Stimulated activated CD4-positive, alpha-beta T cell treated with anti-CD3 and anti-CD28 coated beads, Interleukin-4, amount 100 ng/mL, for 4 hours (primary cell): ENCODE measurements at places on chromosomes 13 and 19.

DNA sequence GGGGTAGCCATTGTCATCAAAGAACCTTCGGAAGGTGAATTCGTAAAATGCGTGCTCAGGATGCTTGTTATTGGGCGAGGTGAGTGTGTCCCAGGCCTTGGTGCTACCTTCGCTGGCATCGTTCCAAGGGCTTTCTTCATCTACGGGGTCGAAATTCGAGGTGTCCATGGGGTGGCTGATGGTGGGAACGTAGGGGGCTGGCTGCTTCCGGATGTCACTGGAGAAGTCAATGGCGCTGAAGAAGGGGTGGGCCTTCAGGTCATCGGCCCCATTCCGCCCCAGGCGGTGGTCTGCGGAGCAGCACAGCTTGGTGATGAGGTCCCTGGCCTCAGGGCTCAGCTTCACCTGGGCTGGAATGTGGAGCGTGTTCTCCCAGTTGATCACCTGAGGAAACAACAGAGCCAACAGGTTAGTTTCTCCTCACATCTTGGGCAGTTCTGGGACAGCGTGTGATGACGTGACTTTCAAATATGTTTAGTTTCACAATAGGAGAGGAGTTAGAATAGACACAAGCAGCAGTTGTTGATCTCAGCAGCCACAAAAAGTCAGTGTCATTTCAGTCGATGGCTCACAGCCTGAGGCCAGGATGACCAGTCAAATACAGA is 72.5 kb upstream of the XPO4 start:
- no peak for DNase-seq

- no peak for DNase-seq
Measured at GRCh38 chr13:33208290-33209220, 77.0 kb downstream of the STARD13 start.

DNA sequence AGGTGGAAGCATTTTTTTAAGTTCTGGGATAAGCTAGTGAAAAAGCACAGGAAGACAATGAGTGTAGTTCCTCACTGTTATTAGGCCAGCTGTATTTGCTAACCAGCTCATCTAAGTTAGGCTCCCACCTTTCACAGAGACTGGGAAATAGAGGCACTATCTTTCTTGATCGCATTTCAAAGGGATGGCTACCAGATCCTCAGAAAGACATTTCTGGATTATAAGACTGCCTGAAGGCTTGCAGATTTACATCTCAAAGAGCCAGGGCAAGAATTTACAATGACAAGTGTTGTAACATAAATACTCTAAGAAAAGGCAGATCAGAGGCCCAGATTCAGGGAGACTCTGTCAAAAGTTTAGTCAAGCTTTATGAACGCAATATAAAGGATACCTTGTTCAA is 1005.5 kb downstream of the PCDH9 start:
- no peak for DNase-seq

DNA sequence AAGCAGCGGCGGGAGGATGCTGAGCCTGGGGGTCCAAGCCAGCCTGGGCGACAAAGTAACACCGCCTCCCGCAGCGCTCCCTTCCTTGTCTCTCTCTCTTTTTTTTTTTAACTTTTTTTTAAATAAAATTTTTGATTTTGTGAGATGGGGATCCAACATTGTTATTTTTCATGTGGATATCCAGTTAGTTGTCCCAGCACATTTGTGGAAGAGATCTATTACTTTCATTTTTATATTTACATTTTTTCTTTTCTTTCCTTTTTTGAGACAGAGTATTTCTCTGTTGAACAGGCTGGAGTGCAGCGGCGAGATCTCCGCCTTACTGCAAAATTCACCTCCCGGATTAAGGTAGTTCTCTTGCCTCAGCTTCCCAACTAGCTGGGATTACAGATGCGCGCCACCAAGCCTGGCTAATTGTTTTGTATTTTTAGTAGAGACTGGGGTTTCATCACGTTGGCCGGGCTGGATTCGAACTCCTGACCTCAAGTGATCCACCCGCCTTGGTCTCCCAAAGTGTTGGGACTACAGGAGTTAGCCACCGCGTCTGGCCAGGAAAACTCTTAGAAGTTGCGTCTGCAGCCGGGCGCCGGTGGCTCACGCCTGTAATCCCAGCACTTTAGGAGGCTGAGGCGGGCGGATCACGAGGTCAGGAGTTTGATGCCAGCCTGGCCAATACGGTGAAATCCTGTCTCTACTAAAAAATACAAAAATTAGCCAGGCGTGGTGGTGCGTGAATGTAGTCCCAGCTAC is 19.4 kb downstream of the ZNF816 start:
- no peak for DNase-seq

DNA sequence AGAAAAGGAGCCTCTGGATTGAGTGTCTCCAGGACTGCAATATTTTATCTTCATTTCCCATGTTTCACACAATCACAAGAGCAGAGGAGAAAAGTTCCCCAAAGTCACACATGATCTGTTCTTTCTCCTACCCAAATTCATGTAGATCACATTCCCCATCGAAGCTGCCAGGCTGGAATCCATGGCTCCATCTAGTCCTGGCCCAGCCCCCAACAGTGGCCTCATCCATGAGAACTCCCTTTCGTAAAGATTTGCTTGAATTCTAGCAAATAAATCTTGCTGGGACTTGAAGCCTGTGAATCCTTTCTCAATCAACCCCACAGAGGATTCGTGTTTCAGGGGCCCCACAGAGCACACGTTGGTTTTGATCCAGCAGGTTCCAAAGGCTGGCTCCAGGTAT is 109.5 kb downstream of the COL4A1 start:
- DNase-seq, result no peak

DNA sequence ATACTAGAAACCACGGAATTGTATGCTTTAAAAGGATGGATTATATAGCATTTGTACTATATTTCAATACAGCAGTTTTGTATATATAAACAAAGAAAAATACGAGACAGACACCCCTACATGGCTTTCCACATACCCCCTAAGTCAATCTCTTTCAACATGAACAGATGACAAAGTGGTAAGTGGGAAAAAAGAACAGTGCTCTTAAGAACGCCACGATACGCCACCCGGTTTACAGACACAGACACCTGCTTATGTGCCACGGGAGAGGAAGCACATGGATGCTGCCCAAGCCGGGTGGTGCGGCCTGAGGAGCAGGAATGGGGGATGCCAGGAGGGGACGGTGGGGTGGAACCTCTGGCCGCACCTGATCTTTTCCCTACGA is 8.1 kb downstream of the CAPS start:
- no peak for DNase-seq

DNA sequence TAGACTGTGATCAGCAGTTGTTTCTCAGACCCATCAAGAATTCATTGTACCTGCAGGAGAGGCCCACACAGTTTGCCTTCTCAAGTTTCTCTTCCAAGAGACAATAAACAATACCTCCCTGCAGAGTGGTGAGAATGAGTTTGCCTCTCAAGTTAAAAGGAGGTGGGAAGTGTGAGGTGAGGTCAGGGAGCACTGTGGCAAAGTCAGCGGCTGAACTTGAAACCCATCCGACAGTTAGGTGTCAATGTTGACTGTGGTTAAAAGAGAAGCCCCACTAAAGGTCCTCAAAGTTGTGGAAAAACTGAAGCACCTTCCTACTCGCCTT is 72.9 kb upstream of the TSC22D1 start:
- no peak for DNase-seq

DNA sequence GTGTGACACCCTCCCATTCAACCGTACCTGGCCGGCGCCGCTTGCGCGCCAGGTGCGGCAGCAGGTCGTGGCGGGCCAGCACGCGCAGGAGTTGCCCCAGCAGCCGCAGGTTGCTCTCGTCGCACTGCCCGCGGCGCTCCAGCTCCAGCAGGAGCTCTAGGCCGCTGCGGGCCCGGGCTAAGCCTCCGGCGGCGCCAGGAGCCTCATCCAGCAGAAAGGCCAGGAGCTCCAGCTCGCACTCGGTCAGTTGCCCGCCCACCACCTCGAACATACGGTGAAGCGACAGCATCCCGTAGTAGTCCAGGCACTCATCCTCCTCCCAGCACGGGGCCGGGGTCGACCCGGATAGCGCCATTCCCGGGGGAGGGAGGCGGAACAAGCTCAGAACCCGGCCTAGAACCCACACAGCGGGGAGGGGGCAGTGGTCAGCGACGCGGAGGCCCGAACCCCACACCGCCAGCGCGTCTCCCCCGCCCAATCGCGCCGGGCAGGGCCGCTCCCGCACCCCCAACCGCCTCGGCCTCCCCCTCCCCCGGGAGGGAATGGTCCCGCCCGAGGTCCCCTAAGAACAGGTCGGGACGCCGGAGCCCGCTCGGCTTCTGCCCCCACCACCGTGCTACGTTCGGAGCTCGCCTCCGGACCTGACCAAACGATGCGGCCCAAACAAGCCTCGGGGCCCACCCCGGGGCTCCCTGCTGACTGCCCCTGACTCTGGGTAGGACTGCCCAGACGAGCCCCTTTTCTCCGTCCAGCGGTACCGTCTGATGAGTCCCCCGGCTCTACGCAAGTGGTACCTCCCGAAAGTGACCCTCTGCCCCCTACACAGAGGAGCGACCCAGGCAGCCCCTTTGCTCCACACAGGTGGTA is 591 bp downstream of the DEDD2 start:
- no peak for DNase-seq

DNA sequence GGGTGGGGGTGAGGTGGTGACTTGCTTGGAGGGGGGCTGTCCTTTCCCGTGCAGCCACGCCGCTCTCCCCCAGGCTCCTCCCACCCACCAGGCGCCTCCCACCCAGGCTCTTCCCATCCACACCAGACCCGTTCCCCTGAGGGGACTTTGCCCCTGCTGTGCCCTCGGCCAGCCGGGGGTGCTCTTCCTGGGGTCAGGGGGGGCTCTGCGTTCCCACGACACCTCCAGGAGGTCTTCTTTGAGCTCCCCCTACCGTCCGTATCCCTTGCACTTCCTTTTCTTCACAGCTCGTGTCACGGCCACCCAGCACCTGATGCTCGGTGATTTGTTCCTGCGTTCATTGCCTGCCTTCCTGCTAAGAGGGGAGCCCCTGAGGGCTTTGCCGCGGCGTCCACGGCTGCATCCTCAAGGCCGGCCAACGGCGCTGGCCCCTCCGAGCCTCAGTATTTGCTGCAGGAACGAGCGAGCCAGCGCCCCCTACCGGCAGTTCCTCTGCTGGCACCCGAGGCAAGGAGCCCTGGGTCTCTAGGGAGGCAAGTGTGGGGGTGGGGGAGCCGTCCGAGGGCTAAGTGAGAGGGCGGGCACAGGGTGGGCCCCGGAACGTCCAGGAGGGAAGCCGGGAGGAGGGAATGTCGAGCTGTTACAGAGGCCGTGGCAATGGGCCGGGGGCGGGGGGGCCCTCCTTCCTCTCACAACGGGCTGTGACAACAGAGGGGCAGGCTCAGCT is 11.8 kb downstream of the LRRC4B start:
- peak; percentile 78 for DNase-seq

DNA sequence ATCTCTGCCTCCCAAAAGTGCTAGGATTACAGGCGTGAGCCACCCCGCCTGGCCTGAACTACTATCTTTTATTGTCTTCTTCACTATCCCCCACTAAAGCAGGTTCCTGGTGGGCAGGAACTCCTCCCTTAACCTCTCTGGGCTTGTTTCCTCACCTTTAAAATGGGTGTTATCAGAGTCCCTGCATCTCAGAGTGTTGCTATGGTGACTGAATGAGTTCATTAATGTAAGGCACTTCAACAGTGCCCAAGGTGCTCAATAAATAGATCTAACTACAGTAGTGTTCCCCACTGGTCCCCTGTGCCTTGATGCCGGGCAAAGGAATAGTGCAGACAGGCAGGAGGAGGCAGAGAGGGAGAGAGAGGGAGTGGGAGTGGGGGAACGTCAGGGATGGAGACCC is 20.5 kb downstream of the CCDC97 start:
- no peak for DNase-seq

- no peak for DNase-seq
Measured at GRCh38 chr19:54191811-54192453, 824 bp downstream of the TSEN34 start.

GRCh38 chr13:31781064-31781463 is 41.7 kb downstream of the RXFP2 start:
- DNase-seq, result no peak

GRCh38 chr19:12992729-12993128 is 2.5 kb upstream of the NFIX start:
- DNase-seq, result no peak

- DNase-seq, result no peak
Measured at GRCh38 chr13:74301258-74301935, 167.2 kb upstream of the KLF12 start.

GRCh38 chr13:106277484-106278154 is 257.8 kb downstream of the EFNB2 start:
- no peak for DNase-seq

DNA sequence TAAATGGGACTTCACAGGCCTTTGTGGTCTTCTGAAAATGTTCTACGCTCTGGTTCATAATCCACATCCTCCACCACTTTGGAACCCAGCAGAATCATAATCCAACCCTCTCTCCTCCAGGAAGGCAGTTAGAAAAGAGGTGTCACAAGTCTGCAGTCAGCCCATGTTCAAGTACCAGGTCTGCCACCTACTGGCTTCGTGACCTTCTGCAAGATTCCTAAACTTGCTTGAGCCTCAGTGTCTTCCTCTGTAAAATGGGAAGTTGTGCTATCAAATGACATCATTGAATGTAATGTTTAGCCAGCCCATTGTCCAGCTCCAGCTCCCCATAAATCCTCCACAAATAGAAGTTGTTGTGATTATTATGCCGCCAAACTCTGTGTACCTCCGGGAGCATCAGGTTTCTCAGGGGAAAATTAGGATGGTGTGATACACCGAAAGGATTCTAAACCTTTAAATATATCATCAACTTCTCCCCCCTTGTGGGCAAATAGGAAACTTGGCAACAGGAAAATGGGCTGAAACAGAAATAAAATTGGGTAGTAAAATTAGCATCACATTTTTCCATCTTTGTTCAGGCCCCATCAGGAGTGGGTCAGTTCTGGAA is 109.7 kb downstream of the NUFIP1 start:
- DNase-seq, result no peak

- no peak for DNase-seq
Measured at GRCh38 chr19:10764340-10764894, 46.5 kb downstream of the DNM2 start.

DNA sequence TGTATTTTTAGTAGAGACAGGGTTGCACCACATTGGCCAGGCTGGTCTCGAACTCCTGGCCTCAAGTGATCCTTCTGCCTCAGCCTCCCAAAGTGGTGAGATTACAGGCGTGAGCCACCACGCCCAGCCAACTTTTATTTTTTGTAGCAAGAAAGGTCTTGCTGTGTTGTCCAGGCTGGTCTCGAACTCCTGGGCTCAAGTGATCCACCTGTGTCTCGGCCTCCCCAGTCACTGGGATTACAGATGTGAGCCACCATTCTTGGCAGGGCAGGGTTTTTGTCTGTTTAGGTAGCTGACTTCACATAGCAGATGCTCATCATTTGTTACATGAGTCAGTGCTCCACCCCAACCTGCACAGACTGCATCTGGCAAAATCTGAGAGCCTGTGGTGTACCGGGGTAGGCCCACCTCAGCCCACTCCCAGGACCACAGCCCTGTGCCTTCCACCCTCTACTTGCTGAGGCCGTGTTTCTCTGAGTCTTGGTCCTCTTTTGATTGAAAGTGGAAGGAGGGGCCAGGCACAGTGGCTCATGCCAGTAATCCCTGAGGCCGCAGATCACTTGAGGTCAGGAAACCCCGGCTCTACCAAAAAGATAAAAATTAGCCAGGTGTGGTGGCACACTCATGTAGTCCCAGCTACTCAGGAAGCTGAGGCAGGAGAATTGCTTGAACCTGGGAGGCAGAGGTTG is 4.2 kb upstream of the TNPO2 start:
- DNase-seq, result no peak
